Non-pigmented ciliary epithelial cell (primary cell): ENCODE measurements at places on chromosomes 1 and 21.

DNA sequence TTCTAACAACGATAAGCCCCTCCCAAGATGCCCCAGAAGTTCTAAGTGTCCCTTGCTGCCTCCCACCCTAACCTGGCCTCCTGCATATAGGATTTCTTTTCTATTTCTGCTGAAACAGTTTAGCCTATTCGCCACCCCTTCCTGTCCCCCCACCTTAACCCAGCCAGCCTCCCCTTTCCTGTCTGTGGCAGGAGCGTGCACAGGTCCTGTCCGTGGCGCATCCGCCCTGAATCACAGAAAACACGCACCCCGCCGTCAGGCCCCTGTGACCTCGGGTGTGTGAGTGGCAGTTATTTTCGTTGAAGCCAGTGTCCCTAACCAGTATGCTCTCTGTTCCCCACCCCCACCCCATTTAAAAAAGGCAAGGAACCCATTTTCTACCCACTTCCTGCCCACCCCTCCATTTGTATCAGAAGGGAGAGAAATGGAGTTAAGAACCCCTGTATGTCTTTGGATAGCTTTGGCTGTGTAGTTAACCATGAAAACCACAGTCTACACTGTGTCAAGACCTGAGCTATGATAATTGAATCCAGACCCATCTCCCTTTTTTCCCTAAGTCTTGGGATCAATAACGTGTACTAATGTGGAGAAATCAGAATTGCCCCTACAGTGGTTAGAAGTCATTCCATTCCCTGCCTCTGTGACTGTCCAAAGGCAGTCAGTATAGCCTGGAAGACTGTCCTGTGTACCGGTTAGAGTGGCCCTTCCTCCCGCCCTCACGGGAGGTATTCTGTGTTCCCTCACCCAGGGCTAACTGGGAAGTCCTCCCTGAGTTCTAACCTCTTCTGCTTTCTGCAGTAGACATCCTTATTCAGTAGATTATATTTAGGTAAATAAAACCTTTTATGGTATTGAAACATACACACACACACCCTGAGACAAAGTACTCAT, 1.8 kb downstream of the PLEKHO1 start:
- no peak for DNase-seq

- DNase-seq = no peak
Observed at GRCh38 chr1:202656951-202657646, 53.2 kb downstream of the SYT2 start.

DNA sequence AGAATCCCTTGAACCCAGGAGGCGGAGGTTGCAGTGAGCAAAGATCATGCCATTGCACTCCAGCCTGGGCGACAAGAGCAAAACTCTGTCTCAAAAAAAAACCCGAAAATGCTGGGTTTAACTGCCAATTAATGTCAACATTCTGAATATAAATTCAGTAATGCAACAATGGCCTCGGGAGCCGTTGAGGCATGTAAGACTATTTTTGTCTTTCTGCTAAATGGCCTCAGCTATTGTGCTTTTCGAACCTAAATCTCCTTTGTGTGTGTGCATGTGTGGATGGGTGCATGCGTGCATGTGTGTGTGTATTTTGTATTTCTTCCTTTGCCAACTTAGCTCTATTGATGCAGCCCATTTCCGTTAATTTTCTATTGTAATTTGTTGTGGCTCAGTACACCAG, 31.6 kb downstream of the CLIC4 start:
- DNase-seq = no peak

DNA sequence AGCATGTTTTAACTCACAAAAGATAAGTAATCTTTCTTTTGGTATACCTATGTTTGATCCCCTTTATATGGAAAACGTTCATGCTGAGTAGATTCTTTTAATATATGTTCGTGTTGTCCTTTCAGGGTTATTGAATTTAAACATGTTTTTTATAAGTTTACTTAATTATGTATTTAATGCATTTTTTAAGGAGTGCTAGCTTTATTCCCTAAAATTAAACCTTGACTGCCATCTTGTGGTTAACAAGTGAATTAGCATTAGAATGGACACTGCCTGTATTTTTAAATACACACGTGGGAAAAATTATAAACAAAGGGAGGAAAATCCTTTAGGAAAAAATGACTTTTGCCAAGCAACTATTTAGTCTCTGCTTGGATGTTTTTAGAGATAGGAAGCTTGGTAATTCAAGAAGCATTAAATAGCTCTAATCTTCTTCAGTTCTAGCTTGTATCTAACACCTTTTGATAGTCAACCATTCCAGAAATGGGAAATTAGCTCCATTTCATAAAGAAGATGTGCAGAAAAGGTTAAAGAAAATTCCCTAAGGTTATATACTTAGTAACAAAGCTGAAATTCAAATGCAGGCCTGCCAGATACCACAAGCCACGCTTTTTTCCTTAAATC, 43.0 kb downstream of the UBE2U start:
- no peak for DNase-seq

- no peak for DNase-seq
Observed at GRCh38 chr1:93575621-93576284, 105.9 kb downstream of the BCAR3 start.
